Amniotic stem cell (primary cell): ENCODE measurements at places on chromosomes 5 and 9.

DNA sequence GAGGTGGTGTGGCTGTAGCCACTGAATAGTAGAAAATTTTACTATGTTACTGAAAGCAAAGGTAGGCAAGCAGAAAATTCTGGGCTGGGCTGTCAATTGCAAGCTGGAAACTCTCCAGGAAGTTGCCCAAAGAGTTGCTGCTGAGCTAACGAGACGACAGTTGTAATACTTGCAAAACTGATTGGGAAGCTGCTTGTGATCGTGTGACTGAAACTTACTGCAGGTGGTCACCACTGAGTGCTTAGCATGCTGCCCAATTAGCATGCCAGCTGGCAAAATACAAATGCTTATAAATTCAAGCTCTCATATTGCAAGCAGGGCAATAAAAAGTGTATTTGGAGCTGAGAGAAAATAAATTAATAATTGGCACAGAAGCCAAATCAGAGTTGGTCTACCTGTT is 758.5 kb upstream of the EDIL3 start:
- DNase-seq, result no peak

DNA sequence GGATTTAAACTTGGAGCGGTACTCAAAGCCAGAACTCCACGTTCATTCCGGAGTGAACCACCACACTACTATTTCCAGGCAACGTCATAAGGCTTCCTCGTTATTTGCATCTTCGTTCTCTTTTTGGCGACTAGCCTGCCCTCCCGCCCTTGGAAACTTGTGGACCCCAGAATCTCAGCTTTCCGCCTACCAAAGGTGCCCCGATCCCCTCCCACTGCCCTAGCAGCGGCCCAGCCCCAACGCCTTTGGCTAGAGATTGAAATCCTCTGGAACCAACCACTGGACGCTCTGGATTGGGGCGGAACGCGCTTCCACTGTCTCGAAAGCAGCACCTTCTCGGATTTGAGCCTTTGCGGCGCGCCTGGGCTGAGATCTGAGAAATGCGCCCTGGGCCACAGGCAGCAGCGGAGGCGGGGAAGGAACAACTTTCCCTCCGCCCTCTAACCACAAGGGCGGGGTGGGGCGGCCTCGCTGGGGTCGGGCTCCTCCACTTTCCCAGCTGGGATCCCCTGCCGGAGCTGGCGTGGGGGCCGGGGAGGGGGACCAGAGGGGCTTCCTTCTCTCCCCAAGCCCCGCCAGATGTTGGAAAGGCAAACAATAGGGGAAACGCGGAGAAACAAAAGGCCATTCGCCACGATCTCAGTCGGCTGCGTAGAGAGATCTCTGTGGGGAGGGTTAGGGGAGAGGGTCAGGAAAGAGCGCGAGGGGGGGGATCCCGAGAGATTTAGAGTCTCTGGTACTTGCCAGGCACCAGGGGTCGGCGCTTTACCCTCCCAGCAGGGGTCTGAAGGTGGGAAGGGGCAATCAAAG is 1.3 kb downstream of the MOB3B start:
- no peak for DNase-seq

- DNase-seq, result no peak
Observed at GRCh38 chr9:37293664-37294524, 128.6 kb upstream of the GRHPR start.

- no peak for DNase-seq
Observed at GRCh38 chr5:139088024-139088423, 110.1 kb downstream of the SIL1 start.

GRCh38 chr5:34005681-34006080 is 2.2 kb downstream of the AMACR start:
- no peak for DNase-seq

GRCh38 chr5:127872494-127872893 is 169.3 kb downstream of the CCDC192 start:
- DNase-seq, result no peak

DNA sequence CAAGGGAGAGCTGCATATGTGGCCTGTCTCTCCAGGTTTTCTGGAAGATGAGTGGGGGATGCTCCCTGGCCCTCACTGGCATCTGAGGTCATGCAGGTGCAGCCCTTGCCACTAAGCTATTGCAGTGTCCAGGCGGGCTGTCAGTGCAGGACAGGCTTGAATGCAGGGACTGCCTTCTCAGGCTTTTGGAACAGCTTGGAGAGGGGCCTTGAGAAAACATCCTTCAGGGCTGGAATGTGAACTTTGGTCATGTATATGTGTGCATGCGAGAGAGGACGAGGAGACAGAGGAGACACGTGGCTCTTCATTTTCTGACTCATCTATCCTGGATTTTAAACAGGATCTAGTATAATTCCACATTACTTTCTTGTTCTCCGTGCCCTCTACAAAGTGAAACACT is 90.3 kb downstream of the MACROH2A1 start:
- peak; percentile 61 for DNase-seq

DNA sequence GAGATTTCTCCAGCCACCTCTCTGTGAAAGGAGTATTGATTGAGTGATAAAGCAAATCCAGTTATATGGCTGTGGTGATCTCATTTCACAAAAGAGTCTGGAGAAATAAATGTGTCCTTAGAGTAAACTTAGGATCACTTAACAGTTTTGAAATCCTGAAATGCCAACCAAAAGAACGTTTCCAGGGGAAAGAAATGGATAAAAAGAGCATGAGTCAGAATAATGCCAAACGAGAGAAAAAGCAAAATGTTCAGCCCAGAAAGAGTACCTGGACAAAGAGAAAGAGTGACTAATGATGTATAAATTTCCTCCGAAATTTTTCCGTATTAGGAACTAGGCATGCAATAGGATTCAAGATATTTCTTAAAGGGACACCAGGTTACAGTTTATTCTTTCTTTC is 463.1 kb upstream of the CDH10 start:
- no peak for DNase-seq

DNA sequence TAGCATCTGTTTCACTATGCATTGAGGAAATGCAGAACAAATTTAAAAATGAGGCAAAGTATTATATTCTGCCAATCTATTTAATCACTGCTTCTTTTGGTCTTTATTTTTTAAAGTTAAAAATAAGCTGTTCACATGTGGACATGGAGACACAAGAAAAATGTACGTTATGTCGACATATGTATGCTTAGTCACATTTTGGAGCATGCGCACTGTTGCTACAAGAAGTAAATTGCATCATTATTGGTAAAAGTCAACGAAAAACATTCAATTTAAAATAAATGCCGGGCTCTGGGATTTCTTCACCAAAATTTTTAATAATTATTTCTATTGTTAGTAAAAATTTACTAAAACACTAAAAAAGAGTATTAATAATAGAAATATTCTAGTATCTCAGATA is 876.3 kb upstream of the CTNND2 start:
- DNase-seq, result no peak

- no peak for DNase-seq
Observed at GRCh38 chr9:110121170-110121569, 86.8 kb downstream of the C9orf152 start.

DNA sequence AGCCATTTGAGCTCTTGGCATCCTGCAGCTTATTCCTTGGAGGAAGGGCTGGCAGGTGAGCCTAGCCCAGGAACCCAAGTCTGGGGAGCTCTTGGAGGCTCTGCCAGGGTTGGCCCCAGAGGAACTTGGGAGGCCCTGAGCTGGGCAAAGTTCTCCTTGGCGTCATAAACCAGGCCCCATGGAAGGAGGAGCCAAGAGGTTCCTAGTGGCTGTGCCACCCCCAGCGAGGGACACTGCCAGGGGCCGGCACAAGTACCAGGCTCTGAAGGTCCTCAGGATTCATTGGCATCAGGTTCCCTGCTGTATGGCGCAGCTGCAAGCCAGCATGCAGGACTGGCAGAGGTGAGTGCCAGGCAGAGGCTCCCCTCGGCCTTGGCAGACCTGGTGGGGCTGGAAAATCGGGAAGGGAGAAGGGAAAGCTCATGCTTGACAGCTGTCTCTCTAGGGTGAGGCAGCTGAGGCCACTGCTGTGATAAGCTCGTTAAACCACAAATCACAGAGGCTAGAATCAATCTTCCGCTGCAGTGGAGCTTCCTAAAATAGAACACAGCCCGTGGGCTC is 54.6 kb upstream of the SYNPO start:
- DNase-seq, result no peak
